H1 (cell line): ENCODE measurements at places on chromosomes 13 and 19. TPM values are rescaled to one million over a fixed set of nuclear protein-coding genes. Genes with fewer than 3 reads are reported as not detected.

DNA sequence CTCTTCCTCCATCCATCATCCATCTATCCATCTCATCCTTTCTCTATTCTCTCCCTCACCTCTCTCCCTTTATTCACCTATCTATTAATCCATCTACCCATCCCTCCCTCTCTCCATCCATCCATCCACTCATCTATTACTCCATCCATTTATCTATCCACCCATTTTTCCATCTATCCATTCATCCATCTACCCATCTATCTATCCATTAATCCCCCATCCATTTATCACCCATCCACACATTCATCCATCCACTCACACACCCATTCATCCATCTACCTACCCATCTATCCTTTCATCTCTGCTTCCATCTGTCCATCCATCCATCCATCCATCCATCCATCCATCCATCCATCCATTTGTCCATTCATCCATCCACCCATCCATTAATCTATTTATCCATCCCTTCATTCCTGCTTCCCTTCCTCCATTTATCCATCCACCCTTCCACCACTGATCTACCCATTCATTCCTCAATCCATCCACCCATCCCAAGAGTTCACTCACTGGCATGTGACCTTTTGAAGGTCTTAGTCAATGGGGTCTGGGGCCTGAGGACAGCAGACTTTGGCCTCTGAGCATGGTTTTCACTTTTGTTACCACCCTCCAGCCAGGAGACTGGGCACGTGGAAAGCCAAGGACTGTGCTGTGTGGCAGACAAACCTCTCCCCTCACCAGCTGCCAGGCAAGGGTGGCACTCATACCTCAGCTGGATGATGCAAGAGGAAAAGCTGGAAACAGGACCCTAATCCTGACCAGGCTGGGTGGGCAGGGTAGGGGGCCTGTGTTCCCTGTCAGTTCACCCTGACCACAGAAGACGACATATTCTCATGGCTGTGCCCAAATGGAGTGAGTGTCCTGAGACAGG lies 126.7 kb downstream of the URI1 start:
- no peaks in the 10 kb centered on the region for H3K27me3 ChIP-seq
- DNase-seq = no peak
- no peak overlapping the region for H3K27ac ChIP-seq
- no peak overlapping the region for H3K4me3 ChIP-seq

DNA sequence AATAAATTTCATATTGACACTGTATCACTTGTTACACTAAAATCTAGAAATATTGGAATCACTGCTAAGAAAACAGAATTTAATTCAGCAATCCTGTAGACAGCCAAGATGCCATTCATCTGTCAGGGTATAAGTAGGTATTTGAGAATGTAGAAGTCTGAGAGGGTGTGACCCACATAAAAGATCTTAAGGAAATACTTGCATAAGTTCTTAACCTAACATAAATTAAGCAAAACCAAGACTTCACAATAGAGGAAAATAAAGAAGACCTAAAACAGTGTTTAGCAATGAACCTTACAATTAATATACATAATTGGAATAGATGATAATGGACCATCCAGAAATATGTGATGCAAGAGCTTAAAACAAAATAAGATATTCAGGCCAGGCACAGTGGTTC lies 636.2 kb downstream of the TBC1D4 start:
- no peak for DNase-seq
- H3K36me3 ChIP-seq = no peaks in the 10 kb centered on the region
- no peak overlapping the region for H3K4me3 ChIP-seq
- H3K27me3 ChIP-seq = no peaks in the 10 kb centered on the region
- no peaks in the 10 kb centered on the region for H3K4me1 ChIP-seq

DNA sequence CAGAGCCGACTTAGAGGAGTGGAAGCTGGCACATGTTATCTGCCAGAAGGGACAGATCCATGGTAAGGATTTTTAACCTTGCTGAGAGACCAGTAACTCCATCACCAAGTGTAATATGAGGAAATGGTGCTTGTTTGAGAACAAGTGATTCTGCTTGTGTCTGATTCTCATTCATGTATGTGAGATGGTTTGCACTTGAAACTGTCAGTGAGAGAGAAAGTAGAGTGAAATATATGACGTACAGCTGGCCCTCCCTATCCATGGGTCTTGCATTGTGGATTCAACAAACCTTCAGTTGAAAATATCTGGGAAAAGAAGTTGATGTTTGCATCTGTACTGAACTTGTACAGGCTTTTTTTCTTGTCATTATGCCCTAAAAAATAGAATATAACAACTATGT lies 2.0 kb upstream of the ZNF461 start:
- H3K27me3 ChIP-seq = no peaks in the 10 kb centered on the region
- no peak overlapping the region for H3K27ac ChIP-seq
- no peak for DNase-seq
- peaks cover 5% of the 10 kb centered on the region; the same call in 1 of the 2 replicates for H3K36me3 ChIP-seq
- H3K4me1 ChIP-seq = no peaks in the 10 kb centered on the region

DNA sequence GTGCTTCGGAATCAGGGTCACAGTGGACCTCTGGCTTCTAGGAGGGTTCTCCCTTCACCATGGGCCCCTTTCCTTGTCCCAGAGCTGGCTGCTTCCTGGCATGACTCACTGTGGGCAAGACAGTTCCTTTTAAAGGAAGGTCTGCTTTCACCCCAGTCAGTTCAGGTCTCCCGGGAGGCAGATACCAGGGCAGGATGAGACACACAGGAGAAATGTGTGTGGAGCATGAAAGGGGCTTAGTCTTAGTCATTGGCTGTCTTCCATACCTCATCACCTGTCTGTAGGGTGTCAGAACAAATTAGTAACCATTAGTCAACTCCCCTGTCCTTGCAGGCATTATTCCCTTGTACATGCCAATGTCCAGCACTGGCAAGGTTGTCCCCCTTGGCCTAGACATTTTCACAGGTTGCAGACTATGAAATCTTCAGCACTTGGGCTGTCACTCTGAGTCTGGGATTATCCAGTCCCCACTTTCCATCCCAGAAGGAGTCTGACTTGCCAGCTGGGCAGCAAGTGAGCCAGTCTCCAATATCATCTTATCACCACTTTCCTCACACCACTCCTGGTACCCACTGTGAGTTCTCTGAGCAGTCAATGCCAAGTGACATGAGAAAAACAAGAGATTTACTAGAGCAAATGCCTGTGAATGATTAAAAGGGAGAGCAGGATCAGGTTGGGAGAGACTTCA lies 76.8 kb upstream of the MEDAG start:
- peaks cover 18% of the 10 kb centered on the region for H3K27me3 ChIP-seq
- H3K4me3 ChIP-seq = no peak overlapping the region
- H3K27ac ChIP-seq = no peak overlapping the region
- no peaks in the 10 kb centered on the region for H3K36me3 ChIP-seq

DNA sequence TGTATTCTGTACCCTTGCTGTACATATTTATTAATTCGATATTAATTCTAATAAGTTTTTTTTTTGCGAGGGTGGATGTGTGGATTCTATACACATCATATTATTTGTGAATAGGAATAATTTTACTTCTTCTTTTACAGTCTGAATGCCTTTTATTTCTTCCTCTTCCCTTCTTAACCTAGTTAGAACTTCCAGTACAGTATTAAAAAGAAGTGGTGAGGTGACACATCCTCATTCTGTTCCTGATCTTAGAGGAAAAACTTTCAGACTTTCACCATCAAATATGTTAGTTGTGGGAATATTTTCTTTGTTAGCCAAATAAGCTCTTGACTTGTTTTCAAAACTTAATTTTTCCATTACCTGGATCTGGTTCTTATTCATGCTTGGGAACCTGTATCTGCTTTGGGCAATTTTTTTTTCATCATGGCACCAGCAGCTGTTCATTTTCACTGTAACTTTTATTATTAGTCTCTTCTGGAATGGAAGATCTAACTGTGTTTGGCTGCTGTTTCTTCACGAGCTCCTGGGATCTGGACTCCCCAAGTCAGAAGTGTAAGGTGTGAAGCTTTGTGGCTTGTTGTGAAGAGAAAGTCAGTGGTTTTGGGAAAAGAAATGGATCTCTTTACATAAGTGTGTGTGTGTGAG lies 33.1 kb downstream of the RGCC start:
- H3K27me3 ChIP-seq = no peaks in the 10 kb centered on the region; the same call in none of the 2 replicates
- no peak overlapping the region for H3K27ac ChIP-seq
- no peak for DNase-seq
- H3K36me3 ChIP-seq = no peaks in the 10 kb centered on the region

- no peak overlapping the region for H3K27ac ChIP-seq
- no peaks in the 10 kb centered on the region for H3K4me1 ChIP-seq
- H3K4me3 ChIP-seq = no peak overlapping the region
- DNase-seq = no peak
Observed at GRCh38 chr13:70941454-70941853, 833.2 kb upstream of the KLHL1 start.

Gene LHB
- total RNA-seq = not detected in 2 replicates

Gene PNMA8B
- 1.2 and 1.4 TPM in 2 replicates for total RNA-seq
